ENCODE measurements at places on chromosomes 1 and 21.

- DNase-seq: no peak
These were observed 43.5 kb downstream of the UMODL1 start for GRCh38 chr21:42114646-42115045.

DNA sequence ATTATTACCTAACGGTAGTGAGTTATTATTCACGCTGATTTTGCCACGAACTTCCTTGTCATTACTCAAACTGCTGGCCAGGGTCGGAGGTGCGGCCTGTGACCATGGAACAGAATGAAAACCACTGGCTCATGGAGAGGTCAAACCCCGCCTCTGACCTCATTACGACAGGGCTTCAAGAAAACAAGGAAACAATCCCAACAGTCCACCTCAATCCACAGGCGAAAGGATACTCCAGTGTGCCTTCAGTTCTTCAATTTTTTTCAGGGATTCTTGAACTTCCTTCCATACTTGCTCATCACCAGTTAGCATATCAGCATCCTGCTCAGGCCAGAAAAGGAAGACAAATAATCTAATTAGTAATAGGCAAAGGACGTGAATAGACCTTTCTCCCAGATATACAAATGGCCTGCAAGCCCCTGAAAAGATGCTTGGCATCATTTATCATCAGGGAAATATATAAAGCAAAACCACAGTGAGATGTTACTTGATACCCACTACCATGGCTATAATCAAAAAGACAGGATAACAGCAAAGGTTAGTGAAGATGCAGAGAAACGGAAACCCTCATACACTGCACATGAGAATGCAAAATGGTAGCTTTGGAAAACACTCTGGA lies 643.4 kb downstream of the SMYD3 start:
- DNase-seq: no peak

DNA sequence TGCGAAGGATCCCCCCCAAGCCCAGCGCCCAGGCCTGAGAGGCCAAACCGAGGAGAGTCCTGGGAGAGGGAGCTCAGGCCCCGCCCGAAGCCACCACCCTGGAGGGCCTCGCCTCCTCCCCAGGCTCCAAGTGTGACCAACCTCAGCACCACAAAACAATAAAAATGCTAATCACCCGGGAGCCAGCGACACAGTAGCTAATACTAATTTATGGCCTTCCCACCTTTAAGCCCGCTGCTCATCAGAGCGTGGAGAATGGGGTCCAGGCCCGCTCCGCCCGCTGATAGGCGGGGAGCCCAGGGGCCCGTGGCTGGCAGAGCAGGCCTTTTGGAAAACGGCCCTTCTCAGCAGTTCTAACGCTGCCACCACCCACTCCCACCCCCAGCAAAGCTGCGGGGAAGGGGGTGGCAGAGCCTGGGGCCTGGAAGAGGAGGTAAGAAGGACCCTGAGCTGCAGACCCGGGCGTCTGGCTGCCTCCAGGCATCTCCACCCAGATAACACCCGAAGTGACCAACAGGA lies 20.4 kb upstream of the TAS1R2 start:
- no peak for DNase-seq

GRCh38 chr1:150751443-150751842 lies 14.1 kb downstream of the CTSS start:
- DNase-seq: no peak

DNA sequence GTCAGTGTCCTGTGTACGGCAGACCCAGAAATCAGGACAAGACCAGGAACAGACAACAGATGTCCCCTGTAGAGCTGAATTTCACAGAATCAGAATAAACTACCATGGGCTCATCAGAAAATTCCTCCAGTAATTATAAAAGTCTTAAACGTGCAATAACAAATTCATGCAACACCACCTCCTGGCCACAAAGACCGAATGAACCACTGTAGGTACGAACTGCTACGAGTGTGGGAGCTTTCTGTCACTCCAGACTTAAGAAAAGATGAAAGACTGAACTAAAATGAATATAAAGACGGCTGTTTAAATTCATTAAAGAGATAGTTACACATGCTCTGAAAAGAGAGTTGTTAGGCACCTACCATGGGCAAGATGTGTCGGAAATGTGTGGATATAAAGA lies 333.5 kb downstream of the RRAGC start:
- no peak for DNase-seq
